ENCODE measurements at places on chromosomes 3 and 15.

GRCh38 chr3:188661806-188662205 lies 507.8 kb downstream of the LPP start:
- DNase-seq = no peak

GRCh38 chr3:194224471-194225417 lies 88.8 kb downstream of the HES1 start:
- no peak for DNase-seq

DNA sequence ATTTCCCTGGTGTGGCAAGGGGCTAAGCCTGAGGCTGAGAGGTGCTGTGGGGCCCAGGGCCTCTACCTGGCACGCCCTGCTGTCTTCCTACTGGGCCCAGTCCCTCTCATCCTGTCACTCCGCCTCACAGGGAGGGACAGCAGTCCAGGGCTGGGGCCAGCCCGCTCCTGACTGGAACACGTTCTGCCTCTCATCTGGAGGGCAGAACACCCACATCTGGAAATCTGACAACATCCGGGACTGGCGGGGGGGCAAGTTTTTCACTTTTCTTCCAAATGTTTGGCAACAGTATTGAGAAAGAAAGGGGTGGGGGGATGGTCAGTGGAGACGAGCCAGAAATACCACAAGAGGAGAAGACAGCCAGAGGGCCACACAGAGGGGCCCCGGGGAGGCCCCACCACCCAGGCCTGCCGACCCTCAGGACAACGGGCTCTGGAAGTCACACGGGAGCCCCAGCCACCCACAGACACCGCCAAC lies 1.8 kb upstream of the MYL3 start:
- DNase-seq = no peak

DNA sequence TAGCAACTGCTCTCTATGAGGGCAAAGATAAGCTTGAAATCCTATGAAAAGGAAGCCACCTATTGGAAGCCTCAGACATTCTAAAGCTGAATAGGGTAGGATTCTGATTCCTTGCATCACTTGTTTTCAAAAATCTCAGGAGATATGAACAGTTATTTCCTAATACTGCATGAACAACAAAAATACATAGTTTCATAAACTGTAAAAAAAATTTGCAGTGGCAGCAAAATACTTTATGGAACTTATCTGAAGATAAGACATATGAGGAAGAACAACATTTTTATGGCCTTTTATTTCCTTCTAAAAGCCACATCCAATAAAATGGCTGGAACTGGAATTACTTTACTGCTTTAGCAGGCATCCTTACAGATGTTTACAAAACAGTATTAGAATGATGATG lies 29.9 kb downstream of the AP3S2 start:
- no peak for DNase-seq

- DNase-seq = no peak
These were observed 56.0 kb upstream of the FAM3D start for GRCh38 chr3:58722561-58722960.

DNA sequence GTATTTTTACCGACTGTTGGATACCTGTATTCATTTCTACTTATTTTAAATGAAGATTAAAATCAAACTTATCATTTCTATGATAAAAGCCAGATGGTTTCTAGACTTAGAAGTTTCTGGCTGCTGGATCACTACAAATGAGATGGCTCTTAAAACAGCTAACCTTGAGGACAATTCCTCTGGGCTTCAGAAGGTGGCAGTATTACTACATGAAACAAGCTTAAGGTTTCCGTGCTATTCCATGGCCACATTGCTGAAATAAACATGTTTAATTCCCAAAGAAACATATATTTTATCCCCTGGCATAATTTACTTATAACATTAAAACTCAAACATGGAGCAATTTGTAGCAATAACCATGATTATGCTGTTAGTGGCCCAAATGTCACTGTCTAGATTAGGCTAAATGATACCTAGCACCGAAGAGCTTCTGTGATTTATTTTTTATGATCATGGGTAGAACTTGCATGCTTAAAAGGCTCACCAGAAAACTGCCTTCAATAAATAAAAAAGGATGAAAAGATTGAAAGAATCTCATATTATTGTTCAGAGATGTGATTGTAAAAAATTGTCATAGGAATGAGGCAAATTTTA lies 204.0 kb upstream of the NANOGP8 start:
- peak; percentile 58 for DNase-seq

- peak; percentile 66 for DNase-seq
These were observed at the start of gene PSMD6 for GRCh38 chr3:64023187-64023860. Gene PSMD6 (minus strand): TSS chr3:64023494. CDS start chr3:64023419, 75 bp downstream.

DNA sequence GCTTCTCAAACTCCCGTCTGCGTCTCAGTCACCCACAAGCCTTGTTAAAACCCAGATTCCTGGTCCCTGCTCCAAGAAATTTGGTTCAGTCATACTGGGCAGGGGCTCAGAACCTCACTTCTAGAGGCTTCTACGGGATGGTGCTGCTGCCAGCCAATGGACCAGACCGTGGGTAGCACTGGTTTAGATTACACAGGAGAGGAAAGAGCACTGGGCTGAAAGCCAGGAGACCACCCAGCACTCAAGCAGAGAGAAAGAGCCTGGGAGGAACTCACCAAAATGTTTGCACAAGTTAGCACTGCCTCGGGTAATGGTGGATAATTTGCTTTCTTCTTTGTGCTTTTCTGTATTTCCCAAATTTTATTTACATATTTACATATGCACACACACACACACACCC lies 46.9 kb upstream of the MUC13 start:
- DNase-seq = no peak

DNA sequence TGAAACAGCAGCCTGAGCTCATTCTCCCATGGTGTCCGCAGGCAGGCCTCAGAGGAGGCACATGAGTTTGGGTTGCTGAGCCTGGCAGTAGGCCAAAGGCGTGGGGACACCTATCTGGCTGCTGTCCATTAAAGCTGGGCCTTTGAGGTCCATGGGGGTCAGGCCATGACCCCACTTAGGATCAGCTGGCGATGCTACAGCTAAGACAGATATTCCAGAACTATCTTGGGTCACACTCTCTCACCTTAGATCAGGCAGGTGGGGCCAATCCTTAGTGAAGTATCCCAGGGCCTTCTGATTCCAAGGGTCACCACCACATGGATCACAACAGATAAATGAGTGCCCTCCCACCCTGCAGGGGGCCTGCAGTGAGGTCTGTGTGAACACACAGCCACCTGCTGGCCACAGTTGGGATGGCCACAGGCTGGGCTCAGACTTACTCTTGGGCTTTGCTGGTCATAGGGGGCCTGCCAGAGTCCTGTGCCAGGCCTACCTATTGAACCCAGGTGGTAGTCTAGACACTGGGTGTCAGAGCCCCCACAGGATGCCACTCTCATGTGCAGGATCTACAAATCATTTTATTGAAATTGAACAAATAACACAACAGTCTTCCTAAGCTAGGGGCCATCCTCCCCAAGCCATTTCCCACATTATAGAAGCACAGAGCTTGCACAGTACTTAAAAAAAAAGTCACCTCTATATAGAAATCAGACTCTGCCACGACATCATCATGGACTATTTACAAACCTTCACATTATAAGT lies 2.0 kb upstream of the HYAL2 start:
- DNase-seq = peak; percentile 49

DNA sequence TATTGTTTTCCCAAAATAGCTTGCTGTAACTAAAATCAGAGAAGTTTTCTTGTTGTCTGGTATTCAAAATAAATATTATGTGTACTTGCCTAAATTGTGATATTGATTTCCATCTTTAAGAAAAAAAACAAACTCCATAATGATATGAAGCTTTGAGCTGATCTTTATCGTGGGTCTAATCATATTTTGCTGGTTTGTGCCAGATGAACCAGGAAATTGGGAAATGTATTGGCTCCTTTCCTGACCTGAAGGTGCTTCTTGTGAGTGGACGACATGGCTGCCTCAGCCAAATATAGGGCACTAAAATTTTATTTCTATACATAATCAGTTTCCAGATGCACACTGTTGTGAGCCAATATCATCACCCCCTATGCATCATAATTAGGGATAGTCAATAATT lies 113.3 kb downstream of the DIPK2A start:
- no peak for DNase-seq

DNA sequence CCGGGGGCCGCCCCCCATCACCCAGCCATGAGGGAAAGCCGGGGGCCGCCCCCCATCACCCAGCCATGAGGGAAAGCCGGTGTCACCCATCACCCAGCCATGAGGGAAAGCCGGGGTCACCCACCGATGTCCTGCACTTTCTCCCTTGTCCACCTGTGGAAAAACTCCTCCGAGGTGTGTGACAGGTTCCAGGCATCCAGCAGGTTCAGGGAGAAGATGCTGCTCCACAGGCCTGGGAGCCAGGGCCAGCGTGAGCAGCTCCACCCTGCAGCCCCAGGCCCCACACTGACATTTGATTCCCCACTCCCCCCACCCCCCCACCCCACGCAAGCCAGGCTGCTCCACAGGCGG lies 15.5 kb upstream of the EHD4 start:
- DNase-seq = no peak

GRCh38 chr3:133443649-133444422 lies 44.0 kb downstream of the BFSP2 start:
- DNase-seq = peak; percentile 65

DNA sequence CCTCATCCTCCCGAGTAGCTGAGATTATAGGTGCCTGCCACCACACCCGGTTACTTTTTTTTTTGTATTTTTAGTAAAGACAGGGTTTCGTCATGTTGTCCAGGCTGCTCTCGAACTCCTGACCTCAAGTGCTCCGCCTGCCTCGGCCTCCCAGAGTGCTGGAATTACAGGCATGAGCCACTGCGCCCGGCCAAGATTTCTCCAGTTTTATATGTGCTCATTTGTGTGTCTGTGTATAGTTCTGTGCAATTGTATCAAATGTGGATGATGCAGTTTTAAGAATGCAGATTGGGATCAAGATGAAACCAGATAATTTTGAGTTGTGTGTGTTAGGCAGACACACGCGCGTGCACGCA lies 68.3 kb downstream of the SLCO3A1 start:
- DNase-seq = no peak

- DNase-seq = peak; percentile 21
These were observed 75.3 kb upstream of the LRRFIP2 start for GRCh38 chr3:37249717-37250116.

GRCh38 chr3:101943029-101943428 lies 93.7 kb downstream of the NFKBIZ start:
- DNase-seq = no peak

DNA sequence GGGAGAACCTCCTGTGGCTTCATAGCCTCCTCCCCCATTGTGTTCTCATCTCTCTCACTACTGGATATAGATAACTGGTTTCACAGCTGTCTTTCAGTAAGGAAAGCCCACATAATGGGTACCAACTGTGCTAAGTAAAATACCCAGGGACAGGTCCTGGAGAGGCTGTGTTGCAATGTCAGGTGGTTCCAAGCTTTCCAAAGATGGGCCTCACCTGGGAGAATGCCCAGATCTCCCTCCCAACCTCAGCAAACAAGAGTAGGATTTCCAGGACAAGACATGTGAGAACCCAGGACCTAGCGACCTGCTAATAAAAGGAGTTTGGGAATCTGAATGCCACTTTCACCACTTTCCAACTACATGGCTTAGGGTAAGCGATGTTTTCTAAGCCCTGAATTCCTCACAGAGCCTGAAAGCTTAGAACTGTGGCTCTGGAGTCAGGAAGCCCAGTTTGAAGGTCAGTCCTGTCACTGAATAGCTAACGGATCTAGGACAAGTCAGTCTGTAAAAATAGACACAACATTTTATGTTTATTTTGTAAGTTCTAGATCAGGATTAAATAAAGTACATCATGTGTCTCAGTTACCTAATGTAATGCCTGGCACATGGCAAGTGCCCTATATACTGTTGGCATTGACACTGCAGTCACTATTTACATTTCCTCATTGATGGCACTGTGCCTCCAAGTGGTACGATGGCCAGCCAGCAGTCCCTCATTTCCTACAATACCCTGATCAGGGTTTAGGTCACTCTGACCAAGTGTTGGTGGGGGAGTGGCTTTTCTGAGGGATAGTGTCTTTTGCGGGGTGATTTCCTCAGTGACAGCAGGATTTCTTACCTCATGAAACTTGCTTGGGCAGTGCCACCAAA lies 11.9 kb downstream of the CERS3 start:
- DNase-seq = no peak

- no peak for DNase-seq
These were observed 1202.8 kb downstream of the ROBO2 start for GRCh38 chr3:78242724-78243123.

- DNase-seq = no peak
These were observed 26.2 kb upstream of the LRRC3B start for GRCh38 chr3:26596335-26596734.

DNA sequence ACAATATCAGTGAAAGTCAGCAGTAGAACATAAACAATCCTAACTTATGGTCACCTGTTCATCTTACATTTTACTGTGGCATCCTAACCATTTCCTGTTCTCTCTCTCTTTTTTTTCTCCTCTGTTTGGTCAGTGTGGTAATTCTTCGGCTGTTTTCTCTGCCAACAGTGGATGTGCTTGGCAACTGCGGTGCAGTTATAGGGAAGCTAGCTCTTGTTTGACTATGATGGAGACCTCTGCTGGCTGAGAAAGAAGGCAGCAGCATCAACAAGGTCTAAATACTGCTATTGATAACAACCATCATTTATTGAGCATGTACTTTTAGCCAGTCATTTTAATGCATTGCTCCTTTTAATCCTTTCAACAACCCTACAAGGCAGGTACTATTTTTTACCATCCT lies 723 bp upstream of the DRD3 start:
- DNase-seq = peak; percentile 54

GRCh38 chr15:90956274-90957030 lies 1.8 kb downstream of the RCCD1 start:
- DNase-seq = no peak

GRCh38 chr3:129628169-129628522 lies 21.7 kb upstream of the PLXND1 start:
- no peak for DNase-seq

DNA sequence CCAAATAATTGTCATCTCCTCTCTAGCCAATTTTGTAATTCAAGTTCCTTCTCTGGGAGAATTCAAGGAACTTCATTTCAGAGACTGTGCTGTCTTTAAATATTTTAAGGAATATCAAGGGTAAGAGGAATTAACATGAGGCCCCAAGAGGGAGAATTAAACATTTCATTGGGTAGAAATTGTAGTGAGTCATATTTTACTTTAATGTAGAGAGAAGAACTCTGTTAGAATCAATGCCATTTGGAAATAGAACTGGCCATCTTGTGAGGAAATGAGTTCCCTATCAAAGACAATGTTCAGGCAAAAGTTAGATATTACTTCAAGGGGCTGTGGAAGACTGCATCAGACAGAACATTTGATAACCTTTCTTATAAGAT lies 43.5 kb upstream of the TP63 start:
- no peak for DNase-seq

- DNase-seq = peak; percentile 65
These were observed 275.3 kb downstream of the UACA start for GRCh38 chr15:70488002-70488605.

- DNase-seq = no peak
These were observed 172.1 kb downstream of the LRTM1 start for GRCh38 chr3:54755756-54756155.

DNA sequence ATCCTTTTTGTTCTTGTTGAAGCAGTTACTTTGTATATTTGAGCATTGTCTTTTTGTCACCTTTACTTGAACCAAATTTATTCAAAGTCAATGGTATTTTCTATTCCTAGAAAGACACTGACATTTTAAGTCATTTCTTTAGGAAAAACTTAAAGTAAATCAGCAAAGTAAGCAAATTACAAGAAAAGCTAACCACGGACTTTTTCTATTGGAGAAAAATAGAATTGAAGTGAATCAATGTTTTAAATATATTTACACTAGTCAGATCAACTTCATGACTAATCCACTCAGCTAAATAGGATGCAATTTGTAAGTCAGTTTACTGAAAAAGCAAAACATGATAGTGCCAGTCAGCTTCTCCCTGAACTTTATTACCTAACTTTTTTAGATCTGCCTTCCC lies 733.8 kb upstream of the ALCAM start:
- no peak for DNase-seq

Data from M059J (cell line).